ENCODE measurements at places on chromosomes 16 and 17.

DNA sequence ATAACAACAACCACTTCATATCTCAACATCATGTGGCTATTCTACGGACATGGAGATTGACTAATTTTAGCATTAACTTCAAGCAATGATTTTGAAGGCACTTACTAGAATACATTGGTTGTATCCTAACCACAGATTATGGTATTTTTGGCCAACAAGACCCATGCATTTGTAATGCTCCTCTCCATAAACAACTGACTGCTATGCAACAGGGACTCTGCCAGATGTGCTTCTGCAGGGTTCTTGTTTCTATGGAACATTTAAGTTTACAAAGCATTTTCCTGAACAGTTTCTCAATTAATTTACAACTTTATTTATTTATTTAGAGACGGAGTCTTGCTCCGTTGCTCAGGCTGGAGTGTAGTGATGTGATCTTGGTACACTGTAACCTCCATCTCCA lies 178.0 kb downstream of the PARN start:
- no peak for DNase-seq

DNA sequence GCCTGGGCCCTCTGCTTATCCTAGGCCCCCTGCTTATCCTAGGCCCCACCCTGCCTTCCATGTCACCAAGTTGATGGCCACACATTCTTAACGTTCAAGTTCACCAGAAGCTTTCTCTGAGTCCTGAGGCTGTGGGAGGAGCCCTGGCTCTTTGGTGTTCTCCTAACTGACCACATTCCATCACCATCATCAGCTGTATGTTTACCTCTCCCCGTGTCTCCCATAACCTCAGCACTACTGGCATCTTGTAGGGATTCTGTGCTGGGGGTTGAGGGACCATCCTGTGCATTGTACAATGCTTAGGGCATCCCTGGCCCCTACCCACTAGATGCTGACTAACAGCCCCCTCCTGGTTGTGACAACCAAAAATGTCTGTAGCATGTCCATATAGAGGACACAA lies 99.3 kb downstream of the NDE1 start:
- DNase-seq: no peak

GRCh38 chr16:78133919-78134318 lies 34.5 kb downstream of the WWOX start:
- no peak for DNase-seq

DNA sequence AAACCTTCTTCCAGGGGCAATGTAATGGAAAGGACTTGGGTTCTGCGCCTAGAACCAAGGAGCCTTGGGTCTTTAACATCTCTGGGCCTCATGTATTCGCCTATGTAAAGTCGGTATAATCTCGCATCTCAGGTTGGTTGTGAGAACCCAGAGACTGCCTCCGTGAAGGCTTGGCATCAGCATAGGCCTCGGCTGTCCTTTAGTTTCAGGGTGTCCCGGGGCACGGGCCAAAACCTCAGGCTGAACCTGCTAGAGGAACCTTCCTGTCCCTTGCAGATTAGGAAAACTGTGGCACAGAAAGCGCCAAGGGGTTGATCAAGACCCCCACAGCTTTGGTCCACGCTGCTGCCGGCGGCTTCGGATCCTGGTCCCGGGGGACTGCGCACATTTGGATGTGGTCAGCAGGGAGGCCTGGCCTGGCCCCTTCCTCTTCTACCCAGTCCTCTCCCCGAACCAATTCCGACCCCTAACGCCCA lies 772 bp upstream of the PHAF1 start:
- no peak for DNase-seq

- no peak for DNase-seq
These were observed 7.3 kb downstream of the TMEM106A start for GRCh38 chr17:43219001-43219400.

DNA sequence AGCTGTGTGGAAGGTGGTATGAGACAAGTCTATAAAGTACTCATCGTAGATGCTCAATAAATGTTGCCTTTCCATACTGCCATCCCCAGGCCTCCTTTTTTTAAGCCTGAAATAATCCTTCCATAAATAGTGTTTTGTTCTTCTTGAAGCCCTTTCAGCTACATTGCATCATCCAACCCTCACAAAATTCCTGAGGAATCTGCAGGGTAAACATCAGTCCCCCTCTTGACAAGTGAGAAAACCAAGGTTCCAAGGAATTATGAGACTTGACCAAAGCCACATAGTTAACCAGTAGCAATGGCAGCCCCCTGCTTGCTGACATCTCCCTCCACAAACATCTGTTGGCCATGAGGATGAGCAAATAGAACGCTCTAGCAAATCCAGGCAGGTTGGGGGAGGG lies 89.7 kb upstream of the CCL1 start:
- no peak for DNase-seq

DNA sequence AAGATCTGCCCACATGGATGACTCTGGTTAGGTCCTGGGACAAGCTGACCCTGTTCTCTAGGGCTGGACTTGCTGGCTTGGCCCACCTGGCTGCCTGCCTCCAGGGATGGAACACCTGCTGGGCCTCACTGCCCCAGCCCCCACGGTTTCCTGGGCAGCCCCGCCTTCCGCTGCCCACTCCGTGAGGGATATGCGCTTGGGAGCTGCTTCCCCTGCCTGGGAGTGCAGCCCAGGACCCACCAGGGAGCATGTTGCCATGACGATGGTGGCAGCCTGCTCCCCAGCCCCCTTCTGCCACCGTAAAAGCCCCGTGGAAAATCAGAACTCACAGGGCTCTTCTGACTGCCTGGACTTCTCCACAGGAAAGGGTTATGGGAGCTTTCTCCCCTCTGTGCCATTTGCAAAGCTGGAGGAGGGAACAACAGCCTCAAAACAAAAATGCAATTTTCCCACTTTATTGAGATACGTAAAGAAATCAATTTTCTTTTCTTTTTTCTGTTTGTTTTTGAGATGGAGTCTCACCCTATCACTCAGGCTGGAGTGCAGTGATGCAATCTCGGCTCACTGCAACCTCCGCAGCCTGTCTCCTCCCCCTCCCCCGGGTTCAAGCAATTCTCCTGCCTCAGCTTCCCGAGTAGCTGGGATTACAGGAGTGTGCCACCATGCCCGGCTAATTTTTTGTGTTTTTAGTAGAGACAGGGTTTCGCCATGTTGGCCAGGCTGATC lies 18.0 kb upstream of the GAS7 start:
- no peak for DNase-seq

- DNase-seq: no peak
These were observed 495.9 kb upstream of the RBFOX1 start for GRCh38 chr16:6836766-6837165.

GRCh38 chr17:45974916-45975630 lies 24.0 kb upstream of the STH start:
- DNase-seq: no peak

DNA sequence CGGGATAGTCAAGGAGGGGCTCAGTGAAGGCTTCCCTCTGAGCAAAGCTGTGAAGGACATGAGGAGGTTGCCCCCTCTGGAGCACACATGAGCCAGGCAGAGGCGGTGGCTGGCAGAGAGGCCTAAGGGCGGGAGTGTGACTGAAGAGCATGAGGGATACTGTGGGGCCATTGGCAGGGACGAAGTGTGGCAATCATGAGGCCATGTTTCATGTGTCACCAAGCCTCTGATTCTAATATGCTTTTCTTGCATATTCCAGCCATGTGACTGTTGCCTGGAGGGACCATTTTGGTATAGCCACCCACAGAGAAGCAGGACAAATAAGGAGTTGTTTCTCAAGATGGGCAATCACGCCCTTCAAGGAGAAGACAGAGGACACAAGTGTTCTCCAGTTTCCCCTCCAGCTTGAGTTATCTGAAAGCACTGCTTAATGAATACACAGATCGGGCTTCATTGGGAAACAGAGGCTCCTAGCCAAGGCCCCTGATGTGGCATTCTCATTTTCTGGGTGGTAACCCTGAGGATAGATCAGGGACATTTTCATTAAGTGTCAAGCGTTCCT lies 68.0 kb downstream of the AKAP1 start:
- DNase-seq: no peak

- no peak for DNase-seq
These were observed 331.4 kb upstream of the WSB1 start for GRCh38 chr17:26962255-26963162.

- no peak for DNase-seq
These were observed 38.0 kb downstream of the C16orf95 start for GRCh38 chr16:87279094-87279658.

DNA sequence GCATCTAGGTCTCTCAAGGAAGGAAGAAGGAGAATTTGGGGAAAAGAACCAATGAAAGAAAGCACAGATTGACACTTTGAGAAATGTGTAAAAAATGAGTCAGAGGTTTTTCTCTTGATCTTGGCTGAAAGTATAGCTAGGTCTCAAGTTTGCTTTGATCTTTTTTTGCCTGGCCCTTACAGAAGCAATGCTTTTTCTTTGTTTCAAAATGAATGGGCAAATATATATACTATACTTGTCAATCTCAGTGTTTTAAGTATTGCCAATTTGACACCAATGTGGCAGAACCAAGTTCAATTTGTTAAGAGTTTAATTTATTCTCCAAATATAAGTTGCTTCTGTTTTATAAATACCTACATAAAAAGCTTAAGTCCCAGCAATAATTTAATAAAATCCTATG lies 119.6 kb downstream of the PPM1E start:
- DNase-seq: no peak

DNA sequence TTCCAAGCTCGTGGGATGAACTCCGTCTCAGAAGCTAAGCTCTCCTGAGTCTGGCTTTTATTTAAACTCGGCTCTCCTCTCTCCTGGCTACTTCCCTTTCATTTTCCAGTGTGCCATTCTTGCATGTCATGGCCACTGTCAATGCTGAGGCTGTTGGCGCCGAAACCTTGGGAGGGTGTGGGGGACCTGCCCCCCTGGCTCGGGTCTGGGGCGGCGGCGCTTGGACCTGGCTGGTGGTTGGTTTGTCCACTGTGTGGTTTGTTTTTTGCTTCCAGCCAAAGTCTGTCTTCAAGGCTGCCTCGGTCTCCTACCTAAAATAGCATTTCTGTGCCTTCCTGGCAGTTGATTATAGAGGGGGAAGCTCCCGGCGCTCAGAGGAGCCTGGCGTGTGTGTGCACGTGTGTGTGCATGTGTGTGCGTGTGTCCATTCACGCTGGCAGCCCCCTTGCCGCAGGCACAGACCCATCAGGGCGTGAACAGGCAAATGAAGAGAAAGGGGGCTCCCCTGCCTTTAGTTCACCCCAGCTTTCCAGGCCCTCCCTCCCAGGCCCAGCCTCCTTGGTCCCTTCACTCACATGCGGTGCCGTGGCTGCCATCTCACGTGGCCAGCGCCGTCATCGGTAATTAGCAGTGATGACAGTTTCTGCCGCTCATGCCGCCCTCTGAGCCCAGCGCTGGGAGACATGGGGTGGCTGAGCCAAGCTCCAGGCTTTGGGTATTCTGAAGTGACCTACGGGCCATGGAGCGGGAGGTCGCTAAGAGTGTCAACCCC lies 179.9 kb downstream of the SEC14L1 start:
- no peak for DNase-seq

- no peak for DNase-seq
These were observed 201.5 kb upstream of the CPHXL start for GRCh38 chr16:75927810-75928209.

- DNase-seq: no peak
These were observed 279.0 kb downstream of the SOX9 start for GRCh38 chr17:72399608-72400487.
